GM20000 (cell line): ENCODE measurements at places on chromosomes 16 and 17.

DNA sequence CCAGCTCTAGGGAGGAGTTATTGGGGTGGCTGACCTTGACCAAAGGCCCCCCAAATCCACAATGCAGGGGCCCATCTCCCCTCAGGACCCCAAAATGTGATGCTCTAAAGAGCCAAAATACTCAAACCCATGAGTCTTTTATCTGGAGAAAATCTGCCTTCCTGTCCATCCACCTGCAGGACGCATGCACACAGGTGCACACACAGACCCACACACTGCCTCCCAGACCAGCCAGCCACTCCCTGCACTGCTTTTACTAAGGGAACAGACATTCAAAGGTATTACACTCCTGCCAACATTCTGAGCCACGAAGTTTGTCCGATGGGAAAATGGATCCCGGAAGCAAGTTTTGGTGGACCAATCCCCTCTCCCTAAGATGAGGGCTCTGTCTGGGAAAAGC is 76.1 kb upstream of the CDH5 start:
- DNase-seq = no peak

GRCh38 chr16:578870-579405 is 9.2 kb downstream of the PIGQ start:
- DNase-seq = peak; percentile 84

GRCh38 chr17:40097087-40097486 is 3.3 kb downstream of the NR1D1 start:
- DNase-seq = no peak

- no peak for DNase-seq
These were observed 7.0 kb upstream of the ZKSCAN2 start for GRCh38 chr16:25264597-25264996.

- peak; percentile 49 for DNase-seq
These were observed 383.1 kb downstream of the KCNJ2 start for GRCh38 chr17:70552230-70552981.

- DNase-seq = peak; percentile 97
These were observed 218.7 kb downstream of the NTN1 start for GRCh38 chr17:9239793-9240658.
